ENCODE measurements at places on chromosomes 1 and 21. TPM values are rescaled to one million over a fixed set of nuclear protein-coding genes. Genes with fewer than 3 reads are reported as not detected.

LRRC71 gene
- total RNA-seq = not detected

PDZK1IP1 gene
- 122 TPM for total RNA-seq

E2F2 gene
- 0.51 TPM for total RNA-seq

IL23R gene
- not detected for total RNA-seq

FMO5 gene
- 0.16 TPM for total RNA-seq

IGSF3 gene
- total RNA-seq = 30.8 TPM

PMF1 gene
- 77.5 TPM for total RNA-seq

PCP4L1 gene
- total RNA-seq = not detected

CPLANE2 gene
- 6.7 TPM for total RNA-seq

ZNF362 gene
- total RNA-seq = 27.2 TPM

SYCP1 gene
- total RNA-seq = not detected

CNKSR1 gene
- total RNA-seq = 1.5 TPM

TLCD4 gene
- 2.0 TPM for total RNA-seq

KDM5B gene
- 26.7 TPM for total RNA-seq

TSPEAR gene
- total RNA-seq = not detected

KDF1 gene
- 1.6 TPM for total RNA-seq

LUZP1 gene
- total RNA-seq = 20.9 TPM

UBXN10 gene
- total RNA-seq = under 0.01 TPM

OR2L8 gene
- not detected for total RNA-seq

PDZK1 gene
- 11.3 TPM for total RNA-seq

Data from mesangial cell (primary cell).